ENCODE measurements at places on chromosomes 12 and 14.

DNA sequence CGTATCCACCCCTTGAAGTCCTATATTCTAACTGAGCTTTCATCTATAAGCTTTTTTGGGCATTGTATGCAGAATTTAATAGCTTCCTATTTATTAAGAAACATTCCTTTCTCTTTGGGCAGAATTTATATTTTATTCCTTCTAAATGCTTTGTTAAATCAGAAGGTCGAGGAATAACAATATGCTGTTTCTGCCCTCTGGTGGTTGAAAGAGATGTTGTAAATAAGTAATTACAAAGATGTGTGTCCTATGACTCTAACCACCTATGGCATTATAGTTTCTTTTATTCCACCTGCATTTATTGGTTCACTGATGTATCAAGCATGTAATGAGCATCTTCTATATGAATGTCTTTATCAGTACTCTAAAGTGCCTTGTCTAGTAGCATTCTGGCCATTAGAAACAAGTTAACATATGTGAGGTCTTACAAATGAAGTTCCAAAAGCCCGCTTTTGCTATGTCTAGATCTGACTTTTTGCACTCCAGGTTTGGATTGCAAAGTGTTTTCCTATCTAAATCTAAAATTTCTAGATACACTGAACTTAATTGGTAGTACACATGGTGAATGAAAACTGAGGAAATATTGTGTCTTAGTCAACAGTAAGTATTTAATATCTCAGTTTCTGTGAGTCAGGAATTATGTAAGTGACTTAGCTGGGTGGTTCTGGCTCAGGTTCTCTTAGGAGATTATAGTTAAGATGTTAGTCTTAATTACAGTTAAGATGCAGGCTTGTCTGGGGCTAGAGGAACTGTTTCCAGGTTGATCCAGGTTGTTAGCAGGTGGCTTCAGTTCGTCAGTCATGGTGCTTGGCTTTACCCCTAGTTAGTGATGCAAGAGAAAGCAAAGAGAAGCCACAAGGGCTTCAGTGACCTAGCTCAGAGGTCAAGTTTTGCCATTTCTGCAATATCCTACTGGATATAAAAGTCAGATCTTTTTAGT lies 57.5 kb downstream of the PLEKHA5 start:
- DNase-seq, result peak; percentile 36

GRCh38 chr14:51865953-51866747 lies 5.7 kb downstream of the GNG2 start:
- DNase-seq, result no peak

GRCh38 chr12:131671871-131672270 lies 39.0 kb upstream of the SFSWAP start:
- DNase-seq, result no peak

- DNase-seq, result no peak
Observed at GRCh38 chr12:120836114-120836684, 68.0 kb downstream of the SPPL3 start.

DNA sequence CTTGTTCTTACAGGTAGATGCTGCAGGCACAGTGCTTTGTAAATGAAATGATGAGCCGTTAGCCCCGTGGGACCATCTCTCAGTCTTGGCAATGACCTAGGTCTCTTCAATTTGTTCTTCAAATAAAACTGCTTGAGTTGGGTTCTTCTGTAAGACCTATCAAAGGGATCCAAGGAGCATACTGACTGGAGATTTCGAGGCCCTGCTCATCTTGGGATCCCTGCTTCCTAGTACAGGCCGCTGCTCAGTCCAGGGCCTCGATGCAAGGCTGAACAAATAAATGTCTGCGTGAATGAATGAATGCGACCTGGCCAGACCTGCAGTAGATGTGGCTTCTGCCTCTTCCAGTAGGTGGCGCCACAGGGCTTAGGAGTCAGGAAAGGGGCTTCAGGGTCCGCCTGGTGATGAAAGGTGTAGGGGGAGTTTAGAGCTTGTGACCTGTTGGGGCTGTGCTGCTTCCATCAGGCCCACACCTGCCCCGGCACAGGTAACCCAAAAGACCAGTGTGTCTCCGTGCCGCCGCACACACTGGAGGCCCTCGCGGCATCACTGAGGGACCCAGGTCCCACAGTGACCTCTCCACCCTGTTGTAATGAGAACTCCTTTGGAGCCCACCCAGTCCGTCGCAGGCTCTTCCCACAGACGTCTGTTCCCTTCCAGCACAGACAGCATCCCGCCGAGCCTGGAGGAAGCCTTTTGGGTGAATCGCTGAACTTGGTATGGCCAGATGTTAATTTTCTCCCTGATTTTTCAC lies 4.4 kb downstream of the CACNA1C start:
- DNase-seq, result no peak

GRCh38 chr12:19712041-19712440 lies 272.7 kb downstream of the AEBP2 start:
- DNase-seq, result peak; percentile 93

DNA sequence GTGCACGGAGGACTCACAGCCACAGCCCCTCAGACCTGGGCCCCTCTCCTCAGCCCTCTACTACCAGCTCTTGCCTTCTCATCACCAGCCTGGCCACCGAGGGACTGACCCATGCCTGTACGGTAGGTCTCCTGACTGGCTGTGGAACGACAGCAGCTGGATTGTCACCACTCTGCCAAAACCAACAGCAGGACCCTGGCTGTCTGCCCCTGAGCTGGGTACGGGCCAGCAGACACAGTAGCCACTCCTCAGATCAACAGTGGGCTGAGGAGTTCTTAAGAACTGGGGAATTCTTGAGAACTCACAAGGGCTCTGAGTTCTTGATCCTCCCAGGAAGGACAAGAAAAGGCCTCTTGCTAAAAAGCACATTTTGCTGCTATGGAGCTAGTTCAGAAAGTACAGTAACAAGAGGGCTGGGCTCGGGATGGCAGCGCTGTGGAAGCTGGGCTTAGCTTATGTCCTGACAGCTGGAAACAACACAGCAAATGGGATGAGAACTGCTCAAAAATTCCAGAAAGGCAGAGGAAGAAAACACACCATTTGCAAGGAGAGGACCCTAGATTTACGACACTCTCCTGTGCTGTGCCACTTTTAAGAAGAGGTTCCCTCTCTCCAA lies 176.4 kb downstream of the ANO2 start:
- no peak for DNase-seq

DNA sequence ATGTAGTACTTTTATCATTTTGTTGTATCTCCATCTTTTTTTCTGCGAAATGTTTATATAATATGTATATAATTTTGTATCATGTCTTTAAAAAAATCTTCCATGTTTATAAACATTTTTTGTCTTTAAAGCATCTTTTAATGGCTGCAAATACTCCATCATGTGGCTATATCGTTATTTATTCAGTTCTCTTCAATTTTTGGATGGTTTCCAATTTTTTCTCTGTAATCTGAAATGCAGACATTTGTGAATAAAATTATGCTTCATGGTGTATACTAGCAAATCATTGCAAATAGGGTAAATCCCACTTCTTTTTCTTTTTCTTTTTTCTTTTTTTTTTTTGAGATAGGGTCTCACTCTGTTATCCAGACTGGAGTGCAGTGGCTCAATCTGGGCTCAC lies 54.0 kb downstream of the CPSF2 start:
- DNase-seq, result no peak

GRCh38 chr12:28974166-28974565 lies 174.9 kb upstream of the FAR2 start:
- DNase-seq, result peak; percentile 88

DNA sequence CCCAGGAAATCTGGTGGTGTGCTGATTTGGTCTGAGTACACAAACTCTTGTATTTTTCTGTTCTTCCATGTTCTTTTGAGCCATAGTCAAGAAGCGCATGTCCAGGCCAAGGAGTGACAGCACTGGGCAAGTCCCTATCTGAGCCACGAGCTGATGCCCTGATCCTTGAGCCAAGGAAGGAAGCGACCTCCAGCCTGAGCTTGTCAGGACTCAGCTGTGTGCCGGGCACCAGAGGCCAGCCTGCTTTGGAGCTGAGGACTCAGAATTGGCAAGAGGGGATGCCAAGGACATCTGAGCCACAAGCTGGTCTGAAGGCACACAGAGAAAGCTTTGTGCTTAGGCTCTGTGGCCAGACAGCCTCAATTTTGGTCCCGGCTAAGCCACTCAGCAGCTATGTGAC lies 52.6 kb downstream of the GALNT16 start:
- no peak for DNase-seq

Data from astrocyte (in vitro differentiated cells and primary cell).